DMS53 (cell line): ENCODE measurements at places on chromosomes 1 and 21.

- peak; percentile 87 for DNase-seq
Measured at GRCh38 chr1:52296345-52296744, 69.7 kb downstream of the CC2D1B start.

- DNase-seq = peak; percentile 83
Measured at GRCh38 chr1:11749203-11749689, 12.7 kb upstream of the C1orf167 start.

DNA sequence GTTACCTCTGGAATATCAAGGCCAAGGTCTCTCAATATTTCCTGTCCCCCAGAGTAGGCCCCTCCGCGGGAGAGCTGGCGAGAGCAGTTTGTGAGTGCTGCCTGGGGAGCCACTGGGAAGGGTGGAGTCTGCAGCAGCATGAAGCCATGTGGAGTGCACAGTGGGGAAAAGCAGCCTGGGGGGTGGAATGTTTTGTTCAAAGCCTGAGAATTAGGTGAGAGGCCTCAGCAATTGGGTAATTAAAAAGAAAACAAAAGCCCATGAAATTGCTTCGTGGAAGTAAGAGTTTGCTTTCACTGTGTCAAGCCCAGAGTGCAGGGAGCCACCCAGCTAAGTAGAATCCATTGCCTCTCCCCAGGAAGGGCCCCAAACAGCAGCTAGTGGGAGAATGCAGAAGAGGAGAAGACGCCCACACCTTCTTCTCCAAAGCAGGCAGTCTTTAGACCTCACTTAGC lies 30.2 kb upstream of the DISC1 start:
- no peak for DNase-seq

DNA sequence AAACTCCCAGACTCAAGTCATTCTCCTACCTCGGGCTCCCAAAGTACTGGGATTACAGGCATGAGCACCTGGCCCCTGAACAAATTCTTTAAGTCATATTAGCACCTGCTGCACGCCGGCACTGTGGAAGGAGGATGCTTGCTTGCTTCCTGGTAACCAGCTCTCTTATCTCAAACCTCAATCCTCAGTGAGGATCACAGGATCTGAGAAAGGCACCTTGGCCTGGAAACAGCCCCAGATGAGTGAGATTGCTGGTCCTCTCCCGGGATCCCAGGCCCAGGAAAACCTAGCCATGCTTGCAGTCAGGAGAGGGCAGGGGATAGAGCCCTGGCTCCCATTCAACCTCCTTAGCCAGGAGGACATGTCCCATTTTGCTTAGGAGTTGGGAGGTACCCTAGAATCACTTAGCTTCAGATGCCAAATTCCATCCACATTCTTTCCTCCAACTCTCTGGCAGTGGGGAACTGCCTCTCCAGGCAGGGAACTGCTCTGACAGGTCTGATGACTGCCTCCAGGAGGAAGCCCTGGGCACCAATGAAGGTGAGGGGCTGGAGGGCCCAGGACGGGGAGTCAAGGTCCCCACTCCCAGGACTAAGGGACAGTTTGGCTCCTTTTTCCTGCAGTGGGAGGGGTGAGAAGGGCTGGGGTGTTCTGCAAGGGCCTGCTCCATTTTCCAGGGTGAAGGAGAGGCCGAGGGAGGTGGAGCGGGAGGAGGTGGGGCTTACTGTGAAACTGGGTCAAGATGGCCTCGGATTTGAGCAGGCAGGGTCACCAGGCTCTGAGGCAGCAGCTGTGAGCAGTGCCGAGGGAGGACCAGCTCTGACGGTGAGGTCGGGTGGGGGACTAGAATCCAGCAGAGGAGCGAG lies 9.5 kb downstream of the GPR37L1 start:
- DNase-seq = no peak

DNA sequence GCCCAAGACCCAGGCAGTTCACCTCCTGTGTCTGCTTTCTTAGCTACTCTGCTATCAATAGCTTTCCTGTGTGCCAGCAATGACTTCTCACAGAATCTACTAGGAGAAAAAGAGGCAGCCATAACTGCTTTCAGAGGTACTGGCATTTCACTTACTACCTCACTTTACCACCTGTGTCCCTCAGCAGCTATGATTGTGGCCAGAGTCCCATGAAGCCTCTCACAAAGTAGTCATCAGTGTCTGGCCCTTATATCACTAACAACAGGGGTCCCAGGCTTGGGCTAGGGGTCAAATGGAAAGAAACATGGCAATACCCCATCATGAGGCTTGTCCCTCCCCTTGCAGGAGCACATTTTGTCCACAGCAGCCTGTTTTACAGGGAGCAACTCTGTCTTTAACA lies 62.7 kb upstream of the EPS8L3 start:
- DNase-seq = no peak

GRCh38 chr1:58457023-58457635 lies 89.4 kb downstream of the OMA1 start:
- DNase-seq = no peak

GRCh38 chr1:200512191-200512590 lies 102.4 kb upstream of the ZNF281 start:
- DNase-seq = no peak

GRCh38 chr21:32448803-32449594 lies 36.5 kb downstream of the EVA1C start:
- no peak for DNase-seq

- DNase-seq = no peak
Measured at GRCh38 chr1:78351551-78352216, 139.1 kb upstream of the PTGFR start.

DNA sequence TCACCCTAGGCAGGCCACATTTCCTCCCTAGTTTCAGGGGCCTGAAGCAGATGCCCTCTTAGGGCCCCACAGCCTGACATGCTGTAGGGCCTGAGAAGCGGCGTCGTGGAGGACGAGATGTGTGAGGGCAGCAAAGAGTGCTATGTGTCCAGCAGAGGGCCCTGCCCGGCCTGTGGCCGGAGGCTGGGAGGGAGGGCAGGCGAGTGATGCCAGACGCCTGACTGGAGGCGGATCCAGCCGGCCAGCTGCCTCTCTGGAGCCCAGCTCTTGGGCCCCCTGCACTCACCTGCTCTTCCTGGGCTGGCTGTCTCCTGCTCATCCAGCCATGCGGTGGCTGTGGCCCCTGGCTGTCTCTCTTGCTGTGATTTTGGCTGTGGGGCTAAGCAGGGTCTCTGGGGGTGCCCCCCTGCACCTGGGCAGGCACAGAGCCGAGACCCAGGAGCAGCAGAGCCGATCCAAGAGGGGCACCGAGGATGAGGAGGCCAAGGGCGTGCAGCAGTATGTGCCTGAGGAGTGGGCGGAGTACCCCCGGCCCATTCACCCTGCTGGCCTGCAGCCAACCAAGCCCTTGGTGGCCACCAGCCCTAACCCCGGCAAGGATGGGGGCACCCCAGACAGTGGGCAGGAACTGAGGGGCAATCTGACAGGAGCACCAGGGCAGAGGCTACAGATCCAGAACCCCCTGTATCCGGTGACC lies at the start of gene GPR37L1:
TSS of gene GPR37L1 (plus strand) at position 279 of the 697 bp plus-strand sequence. CDS start at position 326, 47 bp downstream.
- DNase-seq = peak; percentile 94

DNA sequence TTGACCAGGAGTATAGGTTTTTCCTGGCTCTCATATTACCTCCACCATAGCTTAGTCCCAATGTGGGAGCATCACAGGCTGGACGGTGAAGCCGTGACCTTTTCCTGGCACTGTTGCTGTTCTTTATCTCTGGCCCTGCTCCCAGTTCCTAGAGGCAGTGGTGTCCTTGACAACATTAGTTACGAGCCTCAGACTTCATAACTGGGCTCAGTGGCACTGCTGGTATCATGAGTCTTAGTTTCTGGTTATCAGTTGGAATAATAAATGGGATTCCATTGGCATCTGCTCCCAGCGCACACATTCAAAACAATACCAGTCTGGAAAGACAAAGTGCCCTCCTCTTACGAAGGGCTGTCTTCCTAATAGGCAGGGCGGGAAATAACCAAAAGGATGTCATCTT lies 8.0 kb downstream of the RNPEP start:
- no peak for DNase-seq

GRCh38 chr1:17339521-17339920 lies 31.5 kb downstream of the PADI4 start:
- no peak for DNase-seq

DNA sequence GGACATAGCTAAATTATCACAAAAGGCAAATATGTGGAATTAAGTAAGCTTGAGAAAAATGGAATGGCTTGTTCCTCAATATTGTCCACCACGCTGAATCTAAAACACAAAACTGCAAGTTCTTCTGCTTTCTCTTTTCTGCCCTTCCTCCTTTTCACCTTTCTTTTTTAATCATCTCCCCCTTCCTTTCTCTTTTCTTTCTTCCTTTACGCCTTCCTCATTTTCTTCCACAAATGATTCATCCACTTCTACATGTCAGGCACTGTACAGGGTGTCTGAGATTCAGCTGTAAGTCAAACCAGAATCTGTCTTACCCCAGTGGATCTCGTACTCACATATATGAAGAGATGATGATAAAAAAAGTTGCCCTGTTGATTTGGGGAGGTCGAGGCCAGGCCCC lies 1182.5 kb downstream of the MRPL39 start:
- DNase-seq = no peak

GRCh38 chr1:36239941-36240637 lies 15.8 kb downstream of the THRAP3 start:
- DNase-seq = no peak

DNA sequence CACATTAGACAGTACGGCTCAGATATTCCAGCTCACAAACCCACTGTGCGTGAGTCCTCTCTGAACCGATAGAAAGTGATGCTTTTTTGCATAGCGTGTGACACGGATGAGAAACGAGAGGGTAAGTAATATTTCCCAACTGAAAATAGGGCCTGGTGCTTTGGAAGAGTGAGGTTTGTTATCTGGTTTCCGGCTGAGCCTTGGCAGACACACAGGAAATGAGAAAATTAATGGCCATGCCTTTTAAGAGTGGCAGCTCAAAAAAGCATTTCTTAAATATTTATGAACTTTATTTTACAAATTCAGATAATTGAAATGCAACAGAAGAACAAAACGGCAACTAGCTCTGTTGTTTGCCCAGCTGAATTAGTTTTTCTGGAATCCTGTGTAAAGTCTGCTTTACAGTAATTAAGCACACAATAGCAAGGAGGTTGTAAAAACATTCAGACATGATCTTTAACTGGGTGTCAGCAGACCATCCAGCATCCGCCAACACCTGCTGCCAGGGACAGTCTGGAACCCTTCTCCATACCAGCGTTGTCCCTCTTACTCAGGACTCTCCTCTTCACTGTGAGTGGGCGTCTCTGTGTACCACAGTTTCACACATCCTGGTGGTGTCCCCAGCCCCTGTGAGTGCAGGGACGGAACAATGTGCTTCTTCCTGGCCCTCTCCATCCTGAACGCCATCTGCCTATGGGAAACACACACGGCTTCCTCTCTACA lies 155.4 kb downstream of the PGBD5 start:
- DNase-seq = no peak

GRCh38 chr1:155170101-155170785 lies 2.9 kb downstream of the KRTCAP2 start:
- no peak for DNase-seq

- no peak for DNase-seq
Measured at GRCh38 chr1:40567825-40568224, 36.4 kb downstream of the ZNF684 start.

- no peak for DNase-seq
Measured at GRCh38 chr1:15678578-15678977, 5.5 kb upstream of the PLEKHM2 start.

DNA sequence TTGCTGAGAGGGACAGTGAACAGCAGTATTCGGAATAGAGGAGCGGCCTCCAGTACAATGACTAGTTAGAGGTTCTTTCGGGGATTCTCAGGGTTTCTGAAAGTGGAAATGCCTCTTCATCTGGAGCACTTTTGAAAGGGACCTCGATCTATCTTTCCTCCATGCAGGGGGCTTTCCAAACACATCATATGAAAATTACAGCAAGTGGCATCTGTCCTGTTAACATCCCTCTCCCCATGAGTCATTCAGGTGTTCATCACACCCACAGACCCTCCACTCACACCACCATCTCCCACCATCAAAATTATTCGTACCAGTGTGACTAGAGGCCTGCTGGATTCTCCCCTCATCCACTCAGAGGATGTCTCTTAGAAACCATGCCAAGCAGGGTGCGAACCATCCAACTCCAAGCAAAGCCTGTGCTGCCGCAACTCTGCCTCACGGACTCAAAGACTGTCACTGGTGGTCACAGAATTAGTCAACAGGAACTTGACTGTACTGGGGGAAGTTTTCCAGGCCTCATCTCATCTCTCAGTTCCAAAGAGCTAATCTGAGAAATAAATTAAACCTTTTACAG lies 211.1 kb downstream of the MRPL39 start:
- no peak for DNase-seq

- peak; percentile 93 for DNase-seq
Measured at GRCh38 chr1:11650331-11650991, 3.8 kb downstream of the FBXO2 start.

- DNase-seq = peak; percentile 44
Measured at GRCh38 chr1:67489643-67490042, 59.4 kb upstream of the SERBP1 start.

DNA sequence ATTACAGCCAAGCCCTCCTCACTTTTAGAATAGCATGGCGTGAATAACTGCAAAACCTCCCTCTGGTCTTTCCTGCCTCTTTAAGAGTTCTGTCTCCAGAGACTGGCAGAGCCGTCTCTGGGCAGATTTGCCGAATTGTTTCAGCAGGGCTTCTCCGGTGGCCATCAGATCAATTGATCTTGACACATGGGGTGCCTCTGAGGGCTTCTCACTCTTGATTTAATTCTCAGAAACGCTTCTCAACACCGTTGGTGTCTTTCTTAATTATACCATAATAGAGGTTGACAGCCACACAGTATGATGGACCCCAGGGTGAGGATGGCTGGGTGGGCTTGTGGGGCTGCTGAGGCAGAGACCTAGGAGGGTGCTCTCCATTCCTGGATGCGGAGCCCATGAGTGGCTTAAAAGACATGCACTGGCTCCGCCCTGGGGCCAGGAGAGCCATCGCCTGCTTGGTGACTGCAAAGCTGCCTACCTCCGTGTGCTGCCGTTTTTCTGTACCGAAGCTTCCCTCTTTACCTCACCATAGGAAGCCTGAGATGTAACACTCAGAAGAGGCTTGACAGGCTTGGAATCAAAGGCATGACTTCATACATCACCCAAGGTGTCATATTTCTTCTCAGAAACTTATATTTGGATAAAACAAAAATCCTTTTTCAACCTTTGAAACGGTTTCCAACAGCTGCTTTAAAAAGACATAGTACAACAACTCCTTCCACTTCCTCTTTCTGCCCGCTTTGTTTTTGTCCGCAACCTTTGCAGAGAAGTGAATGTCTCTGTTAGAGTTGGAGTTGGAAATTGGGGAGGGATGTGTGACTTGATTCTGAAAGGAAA lies 82.9 kb downstream of the GALNT2 start:
- no peak for DNase-seq

DNA sequence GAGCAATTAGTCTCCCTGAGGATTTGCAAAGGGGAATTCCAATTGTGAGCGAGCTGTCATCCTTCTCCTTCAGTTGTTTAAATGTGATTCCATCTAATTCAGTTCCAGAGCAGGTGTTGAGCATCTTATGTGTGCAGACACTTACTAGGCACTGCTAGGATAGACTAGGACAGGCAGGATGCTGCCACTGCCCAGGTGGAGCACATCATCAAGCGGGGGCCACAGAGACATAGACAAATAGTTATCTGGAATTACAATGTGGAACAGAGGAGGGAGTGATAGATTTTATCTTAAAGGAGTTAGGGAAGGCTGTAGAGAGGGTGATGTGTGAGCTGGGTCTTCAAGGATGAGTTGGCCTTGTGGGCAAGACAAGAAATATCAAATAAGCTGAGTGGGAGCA lies 55.9 kb downstream of the CDC7 start:
- DNase-seq = no peak

- no peak for DNase-seq
Measured at GRCh38 chr21:43948740-43949498, 63.2 kb upstream of the TRAPPC10 start.

- DNase-seq = no peak
Measured at GRCh38 chr21:36601362-36601761, 97.6 kb upstream of the SIM2 start.

- DNase-seq = peak; percentile 81
Measured at GRCh38 chr1:200971955-200972711, 51.4 kb downstream of the KIF21B start.
